Cardiac fibroblast (primary cell): ENCODE measurements at places on chromosomes 3 and 15.

DNA sequence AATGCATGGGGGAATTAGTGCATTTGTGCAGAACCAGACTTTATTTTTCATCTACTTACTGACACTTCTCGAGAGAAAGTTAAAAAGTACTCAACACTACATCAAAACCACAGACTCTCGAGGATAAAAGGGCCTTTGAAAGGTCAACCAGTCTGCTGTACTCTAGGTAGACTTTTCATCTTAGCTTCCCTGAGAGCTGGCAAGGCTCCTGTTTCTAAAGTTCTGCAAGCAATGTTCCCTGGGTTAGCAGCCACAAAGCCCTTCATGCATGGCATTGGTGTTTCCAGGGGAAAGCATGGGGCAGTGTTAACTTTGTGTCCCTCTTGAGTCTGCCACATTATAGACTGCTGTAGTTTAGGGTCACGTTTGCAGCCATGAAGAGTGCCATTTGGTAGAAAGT is 106.4 kb upstream of the PFN2 start:
- no peak for DNase-seq

- peak; percentile 84 for DNase-seq
Measured at GRCh38 chr3:151553888-151554287, 93.0 kb upstream of the IGSF10 start.

GRCh38 chr15:30001602-30002001 is 81.2 kb upstream of the GOLGA8J start:
- no peak for DNase-seq

DNA sequence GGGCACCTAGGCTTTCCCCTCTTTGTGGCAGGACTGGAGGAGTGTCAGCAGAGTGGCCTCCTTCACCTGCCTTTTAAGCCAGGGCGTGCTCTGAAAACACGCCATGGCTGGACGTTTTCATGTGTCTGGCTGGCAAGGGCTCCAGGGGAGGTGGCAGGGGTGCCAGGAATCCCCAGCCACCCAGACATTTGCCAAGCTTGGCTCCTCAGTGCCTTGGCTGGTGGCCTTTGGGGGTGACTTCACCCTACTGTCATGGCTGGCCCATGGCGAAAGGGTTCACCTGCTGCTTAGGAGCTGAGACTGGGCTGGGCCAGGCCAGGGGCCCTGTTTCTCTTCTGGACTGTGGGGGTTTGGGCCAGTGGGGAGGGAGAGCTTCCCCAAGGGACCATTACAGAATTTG is 17.6 kb downstream of the KLF13 start:
- no peak for DNase-seq

DNA sequence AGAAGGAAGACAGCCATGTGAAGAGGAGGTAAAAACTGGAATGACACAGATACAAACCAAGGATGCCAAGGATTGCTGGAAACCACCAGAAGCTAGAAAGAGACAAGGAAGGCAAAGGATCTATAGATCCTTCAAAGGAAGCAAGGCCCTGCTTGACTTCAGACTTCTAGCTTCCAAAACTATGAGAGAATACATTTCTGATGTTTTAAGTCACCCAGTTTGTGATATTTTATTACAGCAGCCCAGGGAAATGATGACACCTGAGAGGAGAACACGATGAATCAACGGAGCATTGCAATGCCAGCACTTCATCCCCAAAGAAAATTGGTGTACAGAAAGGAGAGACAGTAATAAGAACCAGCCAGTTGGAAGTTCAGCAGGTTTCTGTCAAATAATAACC is 116.3 kb downstream of the MAGI1 start:
- peak; percentile 11 for DNase-seq

DNA sequence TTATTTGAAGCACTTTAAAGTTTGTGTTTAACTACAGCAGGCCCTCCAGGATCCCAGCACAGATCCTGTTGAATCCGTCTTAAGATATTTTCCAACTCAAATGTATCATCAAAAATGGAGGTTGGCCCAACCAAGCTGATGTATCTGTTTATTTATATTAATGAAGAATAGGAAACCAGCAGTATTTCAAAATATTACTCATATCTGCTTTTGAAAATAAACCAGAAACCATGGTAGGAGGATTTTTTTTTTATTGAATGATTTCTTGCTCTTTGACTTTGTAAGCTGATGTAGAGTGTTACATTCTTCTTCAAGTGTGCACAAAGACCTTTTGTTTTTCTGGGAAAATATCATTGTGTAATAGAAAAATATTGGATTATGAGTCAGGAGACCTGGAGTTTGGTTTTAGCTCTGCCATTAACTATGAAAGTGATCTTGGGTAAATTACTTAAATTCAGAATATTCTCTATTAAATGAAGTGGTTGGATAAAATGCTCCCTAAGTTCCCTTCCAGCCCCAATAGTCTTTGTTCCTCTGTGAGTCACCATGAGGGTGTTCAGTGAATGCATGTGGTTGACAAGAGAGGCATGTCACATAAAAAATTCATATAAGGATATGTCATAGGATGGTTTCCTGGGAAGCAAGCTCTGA is 221.3 kb upstream of the GAP43 start:
- peak; percentile 59 for DNase-seq

DNA sequence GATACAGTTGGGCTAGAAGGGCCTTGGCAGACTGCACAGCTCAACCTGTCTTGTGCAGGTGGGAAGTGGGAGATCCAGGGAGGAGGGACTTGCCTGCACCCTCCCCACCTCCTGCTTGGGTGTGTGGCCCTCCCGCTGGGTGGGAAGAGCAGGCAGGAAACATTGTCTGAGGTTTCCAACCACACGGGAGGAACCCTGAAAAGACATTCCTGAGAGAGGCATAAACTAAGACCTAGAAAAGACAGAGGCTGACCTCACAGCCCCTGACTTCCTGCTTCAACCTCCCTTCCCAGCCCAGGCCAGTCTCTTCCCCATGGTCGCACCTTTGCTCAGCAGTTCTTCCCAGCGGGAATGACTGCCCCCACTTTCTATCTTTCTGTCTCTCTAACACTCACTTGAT is 46.3 kb upstream of the INSYN1 start:
- DNase-seq: peak; percentile 19

GRCh38 chr3:20319551-20319950 is 133.5 kb upstream of the SGO1 start:
- no peak for DNase-seq

GRCh38 chr15:100703032-100703578 is 100.7 kb downstream of the ASB7 start:
- DNase-seq: peak; percentile 66

DNA sequence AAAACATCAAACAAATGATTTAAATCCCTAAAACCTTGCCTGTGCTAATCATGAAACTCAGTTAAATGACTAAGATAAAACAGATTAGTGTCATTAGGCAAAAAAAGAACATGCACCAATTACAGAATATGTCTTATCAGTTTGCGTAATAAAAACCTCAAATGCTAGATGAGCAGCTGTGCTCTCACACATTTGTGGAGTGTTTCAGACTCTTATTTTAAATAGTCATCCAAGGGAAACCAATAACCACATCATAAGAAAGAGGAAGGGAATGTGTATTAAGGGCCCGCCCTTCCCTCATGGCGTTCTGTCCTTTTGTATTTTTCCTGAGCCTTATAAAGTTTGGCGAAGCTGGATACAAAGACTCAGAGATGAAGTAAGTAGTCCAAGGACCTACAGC is 6.6 kb downstream of the SAMMSON start:
- no peak for DNase-seq

DNA sequence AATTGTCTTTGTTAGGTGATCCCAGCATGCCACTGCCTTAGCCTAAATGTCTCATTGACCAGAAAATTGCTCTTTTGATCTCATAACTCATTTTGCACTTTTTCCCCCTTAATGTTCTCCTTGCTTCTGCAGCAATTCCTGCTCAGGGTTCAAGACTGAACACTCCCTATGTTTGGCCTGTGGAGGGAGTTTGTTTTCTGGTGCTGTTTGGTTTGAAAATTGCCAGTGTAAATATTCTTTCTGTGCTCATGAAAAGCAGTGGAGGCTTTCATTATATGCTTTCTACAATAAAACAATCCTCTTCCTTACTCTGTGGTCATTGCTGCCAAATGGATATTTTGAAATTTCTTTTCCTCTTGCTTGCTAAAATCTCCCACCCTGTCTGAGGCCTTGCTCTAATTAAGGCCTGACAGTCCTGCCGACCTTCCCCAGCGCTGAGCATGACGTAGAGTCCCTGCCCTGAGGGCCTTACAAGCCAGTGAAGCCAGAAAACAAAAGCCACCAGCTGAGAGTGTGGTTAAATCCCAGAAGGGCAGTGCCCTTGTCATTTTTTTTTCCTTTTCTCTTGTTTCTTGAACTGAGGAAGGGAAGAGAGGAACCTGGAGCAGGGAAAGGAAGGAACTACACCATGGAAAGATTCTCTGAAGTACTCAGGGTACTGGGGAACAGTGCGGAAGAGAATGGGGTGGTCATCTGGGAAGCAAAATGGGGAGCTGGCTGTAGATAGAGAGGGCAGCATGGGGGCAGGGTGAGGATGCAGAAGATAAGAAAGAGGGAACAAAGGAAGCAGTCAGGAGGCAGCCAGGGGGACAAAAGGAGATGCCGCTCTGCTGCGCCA is 24.8 kb downstream of the ZBTB38 start:
- DNase-seq: no peak
